ENCODE measurements at places on chromosomes 4 and X.

- DNase-seq, result no peak
Measured at GRCh38 chr4:46937493-46937892, 28.4 kb upstream of the COX7B2 start.

DNA sequence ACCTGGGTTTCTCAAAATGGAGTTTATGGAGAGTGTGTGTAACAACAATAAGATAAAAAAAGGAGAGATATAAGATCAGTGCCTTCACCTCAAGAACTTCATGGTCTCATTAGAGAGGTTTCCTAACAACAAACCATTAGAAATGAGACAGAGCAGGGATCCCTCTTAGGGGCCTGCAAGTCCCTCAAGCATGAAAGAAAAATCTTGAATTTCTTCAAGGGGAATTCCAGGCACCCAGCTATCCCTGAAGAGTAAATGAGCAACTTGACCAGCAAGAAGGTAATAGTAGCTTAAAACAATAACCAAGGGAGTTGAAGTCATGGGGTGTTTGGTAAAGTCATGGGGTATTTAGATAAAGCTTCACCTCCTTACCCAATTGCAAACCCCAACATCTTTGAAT, 49.7 kb upstream of the TLR3 start:
- no peak for DNase-seq

DNA sequence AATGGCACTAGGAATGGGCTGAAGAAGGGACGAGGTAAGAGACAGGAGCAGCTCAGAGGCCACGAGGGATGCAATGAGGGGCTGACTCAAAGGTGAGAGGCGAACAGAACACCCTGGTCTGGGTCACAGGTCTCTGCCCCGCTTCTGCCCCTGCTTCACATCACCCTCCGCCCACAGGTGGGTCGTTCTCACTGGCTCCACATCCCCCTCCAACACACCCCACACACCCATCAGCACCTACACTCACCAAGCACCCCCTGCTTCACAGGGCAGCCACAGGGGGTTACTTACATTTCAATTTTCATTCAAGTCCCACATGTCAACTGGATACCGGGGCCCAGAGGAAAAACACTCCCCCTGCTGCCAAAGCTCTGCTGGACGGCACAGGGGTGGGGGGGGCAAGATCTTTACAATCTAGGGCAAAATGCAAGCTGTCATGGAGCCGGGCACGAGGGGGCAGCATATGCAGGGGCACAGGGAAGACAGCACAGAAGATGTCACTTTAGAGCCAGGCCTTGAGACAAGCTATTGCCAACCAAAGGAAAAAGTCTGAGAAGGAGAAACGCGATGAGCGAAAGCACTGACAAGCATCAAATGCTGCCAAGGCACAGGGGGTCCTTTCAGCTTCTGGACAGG, 94.0 kb downstream of the AFAP1 start:
- no peak for DNase-seq

- no peak for DNase-seq
Measured at GRCh38 chrX:32744921-32745320, 466.4 kb downstream of the DMD start.

- no peak for DNase-seq
Measured at GRCh38 chr4:141294306-141294705, 73.6 kb downstream of the ZNF330 start.

DNA sequence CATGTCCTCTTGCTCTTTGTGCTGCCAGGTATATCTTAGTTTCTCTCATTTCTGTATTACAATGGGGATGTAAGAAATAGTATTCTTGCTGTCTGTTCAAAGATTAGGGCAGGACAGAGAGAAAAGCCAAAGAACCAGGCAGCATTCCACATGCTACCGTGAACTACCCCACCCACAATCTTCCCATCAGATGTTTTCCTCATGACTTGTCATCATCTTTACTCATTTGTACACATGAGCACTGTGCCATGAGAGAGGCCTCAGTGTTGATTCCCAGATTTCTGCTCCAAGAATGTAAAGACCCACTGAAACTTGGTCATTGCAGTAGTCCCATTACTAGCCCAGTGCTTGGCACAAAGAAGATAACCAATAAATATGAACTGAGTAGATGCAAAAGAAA, 354.6 kb upstream of the RASGEF1B start:
- DNase-seq, result no peak

GRCh38 chr4:5051278-5052203, at the start of gene STK32B:
Gene STK32B, plus strand, starts transcription at chr4:5051480.
- no peak for DNase-seq

GRCh38 chr4:118586357-118586790, 98.8 kb upstream of the METTL14 start:
- no peak for DNase-seq

- no peak for DNase-seq
Measured at GRCh38 chr4:159151689-159152088, 48.8 kb downstream of the RAPGEF2 start.

- DNase-seq, result no peak
Measured at GRCh38 chr4:159150821-159151390, 48.0 kb downstream of the RAPGEF2 start.

- peak; percentile 18 for DNase-seq
Measured at GRCh38 chr4:31194823-31195222, 474.7 kb downstream of the PCDH7 start.

GRCh38 chr4:11914406-11914805, 485.7 kb upstream of the HS3ST1 start:
- no peak for DNase-seq

- no peak for DNase-seq
Measured at GRCh38 chr4:26441771-26442170, 48.5 kb downstream of the CCKAR start.

GRCh38 chr4:160826339-160826679, 1337.5 kb downstream of the FSTL5 start:
- no peak for DNase-seq
